Activated effector memory CD4-positive, alpha-beta T cell treated with Interleukin-2 at 50 U/mL for 16 hours (primary cell): ENCODE measurements at places on chromosomes 7 and 10.

DNA sequence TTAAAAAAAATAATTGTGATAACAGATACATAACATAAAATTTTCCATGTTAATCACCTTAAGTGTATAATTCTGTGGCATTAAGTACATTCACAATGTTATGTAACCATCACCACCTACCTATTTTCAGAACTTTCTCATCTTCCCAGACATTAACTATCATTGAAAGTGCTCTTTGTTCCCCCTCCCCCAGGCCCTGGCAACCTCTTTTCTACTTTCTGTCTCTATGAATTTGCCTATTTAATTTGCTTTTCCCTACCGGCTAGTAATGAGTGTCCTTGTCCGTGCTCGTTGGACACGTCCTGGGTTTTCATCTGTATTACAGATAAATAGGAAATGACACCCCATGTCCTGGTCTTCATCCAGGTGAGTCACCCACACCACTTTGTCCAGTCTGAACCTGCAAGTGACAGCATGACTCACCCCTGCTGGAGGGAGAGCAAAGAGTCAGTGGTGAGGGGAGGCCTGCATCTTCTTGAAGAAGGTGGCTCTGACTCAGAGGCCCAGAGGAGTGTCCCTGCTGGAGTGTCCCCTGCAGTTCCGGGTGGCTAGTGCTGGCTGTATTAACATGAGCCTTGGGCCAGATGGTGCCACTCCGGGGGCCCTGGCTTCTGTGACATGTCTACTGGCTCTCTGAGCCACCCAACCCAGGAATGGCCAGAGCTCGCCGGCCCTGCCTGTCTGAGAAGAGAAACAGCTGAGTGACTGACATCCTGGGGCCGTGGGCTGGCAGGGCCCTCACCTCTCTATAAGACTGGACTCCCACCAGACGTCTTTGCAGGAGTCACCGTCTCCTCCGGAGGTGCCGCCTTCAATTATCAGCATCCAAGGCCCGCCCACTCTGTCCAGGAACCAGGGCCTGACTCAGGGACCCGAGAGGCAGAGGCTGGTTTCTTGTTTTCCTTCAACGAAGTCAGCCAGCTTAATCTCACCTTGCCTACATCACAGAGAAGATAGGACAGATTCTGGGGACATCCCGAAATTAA is 503.2 kb upstream of the MKI67 start:
- DNase-seq = no peak

DNA sequence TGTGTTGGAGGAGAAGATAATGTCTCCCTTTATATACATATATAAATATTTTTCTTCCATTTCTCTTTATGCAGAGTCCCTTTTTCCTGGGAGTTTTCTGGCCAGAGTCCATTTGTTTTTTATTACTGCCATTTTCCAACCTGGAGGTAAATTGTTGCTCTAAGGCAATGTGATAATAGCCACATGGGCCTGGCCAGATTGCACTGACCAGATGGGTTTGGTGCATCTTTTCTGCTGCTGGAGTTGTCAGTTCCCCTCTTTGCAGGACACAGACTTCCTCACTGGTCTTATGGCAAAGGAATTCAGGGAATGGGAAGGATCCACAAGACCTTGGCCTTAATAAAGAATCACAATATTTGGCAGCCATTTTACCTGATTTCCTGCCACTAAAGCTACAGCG is 254.9 kb downstream of the SORCS3 start:
- no peak for DNase-seq

GRCh38 chr10:22606164-22606614 is 108.2 kb downstream of the PIP4K2A start:
- DNase-seq = peak; percentile 32

GRCh38 chr10:48658975-48659269 is 25.8 kb upstream of the WDFY4 start:
- no peak for DNase-seq

GRCh38 chr7:75536940-75537538 is 44.9 kb downstream of the SPDYE5 start:
- DNase-seq = no peak

- no peak for DNase-seq
Measured at GRCh38 chr10:129030996-129031843, 435.8 kb upstream of the MGMT start.

DNA sequence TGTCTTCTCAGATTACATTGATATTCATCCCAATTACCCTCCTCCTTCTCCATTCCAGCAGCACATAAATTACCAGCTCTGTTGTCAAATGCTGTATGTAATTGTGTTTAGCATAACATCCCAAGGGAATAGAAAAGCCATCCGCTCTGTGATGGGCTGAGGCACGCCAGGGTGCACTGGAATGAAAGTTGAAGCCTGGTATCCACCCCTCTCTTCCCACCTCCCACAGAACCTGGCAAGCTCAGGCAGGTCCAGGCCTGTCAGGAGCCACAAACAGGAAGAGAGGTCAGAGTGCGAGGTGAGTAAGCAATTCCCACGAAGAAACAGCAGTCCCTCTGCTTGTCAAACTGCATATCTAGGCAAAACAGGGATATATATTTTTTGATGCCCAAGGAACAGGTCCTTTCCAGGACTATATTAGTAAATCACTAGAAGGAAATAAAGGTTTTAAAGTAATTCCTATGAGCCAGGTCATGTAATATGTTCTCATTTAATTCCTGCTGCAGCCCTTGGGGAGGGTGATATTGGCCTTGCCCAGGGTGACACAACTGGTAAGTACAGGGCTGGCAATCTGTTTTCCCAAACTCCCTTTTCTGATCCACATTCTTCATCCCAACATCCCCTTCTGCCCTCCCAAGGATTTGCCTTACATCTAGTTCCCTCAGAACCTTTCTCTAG is 155.6 kb upstream of the GHITM start:
- no peak for DNase-seq

DNA sequence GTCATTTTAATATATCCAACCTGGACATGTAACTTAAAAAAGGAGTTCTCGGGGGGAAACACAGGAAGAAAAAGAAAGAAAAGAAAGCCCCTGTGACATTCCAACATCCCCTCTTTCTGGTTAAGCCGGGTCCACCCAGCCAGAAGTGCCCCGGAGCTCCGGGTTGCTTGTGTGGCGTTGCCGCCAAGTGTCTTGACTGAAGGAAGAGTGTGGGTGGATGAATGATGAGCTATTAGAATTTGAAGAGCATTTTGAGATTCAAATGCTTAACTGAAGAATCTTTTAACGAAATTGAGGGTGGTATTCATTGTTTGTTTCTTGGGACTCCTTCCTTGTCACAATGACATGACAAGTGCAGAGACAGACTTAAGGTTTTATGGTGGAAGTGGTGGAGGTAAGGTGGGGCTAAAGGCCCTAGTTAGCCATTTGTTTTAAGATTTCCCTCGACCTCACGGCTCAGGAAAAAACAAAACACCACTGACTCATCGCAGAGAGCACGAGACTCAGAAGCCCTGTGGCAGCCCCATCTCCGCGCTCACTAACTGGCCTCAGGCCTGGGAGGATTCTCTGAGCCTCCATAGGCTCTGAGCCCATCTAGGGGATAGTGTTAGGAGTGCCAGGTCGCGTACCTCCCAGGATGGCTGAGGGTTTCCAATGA is 1.8 kb upstream of the GLI3 start:
- no peak for DNase-seq

DNA sequence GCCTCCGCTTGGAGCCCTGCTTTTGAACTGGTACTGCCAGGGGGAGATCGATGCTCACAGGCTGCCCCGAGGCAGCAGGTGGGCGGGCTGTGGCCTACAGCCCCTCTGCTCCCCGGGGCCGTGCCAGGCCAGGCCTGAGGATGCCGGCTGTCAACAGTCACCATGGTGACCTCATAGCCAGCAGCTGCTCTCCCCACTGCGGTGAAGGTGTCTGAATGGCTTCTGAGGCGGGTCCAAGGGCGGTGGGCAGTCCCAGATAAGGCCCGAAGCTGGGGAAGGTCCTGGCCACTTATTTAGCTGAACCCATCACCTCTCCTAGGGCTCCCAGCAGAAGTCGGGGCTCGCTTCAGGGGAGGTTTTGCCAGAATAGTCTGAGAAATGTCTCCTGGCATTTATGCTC is 179.3 kb downstream of the ARHGAP12 start:
- no peak for DNase-seq

GRCh38 chr10:68559841-68560185 is 324 bp upstream of the TET1 start:
- DNase-seq = no peak

DNA sequence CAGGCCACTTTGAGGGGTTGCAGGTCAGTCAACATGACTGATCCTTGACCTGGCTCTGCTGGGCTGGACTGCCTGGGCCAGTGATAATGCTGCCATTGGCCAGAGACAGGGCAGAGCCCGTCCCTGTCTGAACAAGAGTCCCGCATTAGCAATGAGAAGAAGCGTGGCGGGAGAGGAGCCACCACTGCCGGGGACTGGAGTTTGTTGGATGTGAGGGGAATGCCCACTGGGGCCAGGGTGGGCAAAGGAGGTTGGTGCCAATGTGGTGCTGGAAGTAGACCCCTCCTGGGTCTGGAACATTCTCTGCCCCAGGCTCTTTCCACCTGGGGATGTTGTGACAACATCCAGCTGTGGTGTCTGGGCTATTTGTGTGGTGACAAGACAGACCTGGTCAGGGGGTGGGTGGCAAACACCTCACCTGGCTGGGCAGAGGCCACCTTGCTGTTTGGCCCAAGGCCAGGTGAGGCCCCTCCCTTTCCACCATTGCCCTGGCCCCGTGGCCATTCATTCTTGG is 7.6 kb downstream of the SAP25 start:
- DNase-seq = no peak

- no peak for DNase-seq
Measured at GRCh38 chr10:96397902-96398301, 39.1 kb upstream of the OPALIN start.

- DNase-seq = no peak
Measured at GRCh38 chr7:36040679-36041078, 112.4 kb upstream of the EEPD1 start.
